Urinary bladder (tissue), 4 donors: ENCODE measurements at places on chromosomes 4 and X. TPM values are rescaled to one million over a fixed set of nuclear protein-coding genes. Genes with fewer than 3 reads are reported as not detected.

GRCh38 chr4:37860266-37860665 is 30.6 kb upstream of the TBC1D1 start:
- DNase-seq: no peak

DNA sequence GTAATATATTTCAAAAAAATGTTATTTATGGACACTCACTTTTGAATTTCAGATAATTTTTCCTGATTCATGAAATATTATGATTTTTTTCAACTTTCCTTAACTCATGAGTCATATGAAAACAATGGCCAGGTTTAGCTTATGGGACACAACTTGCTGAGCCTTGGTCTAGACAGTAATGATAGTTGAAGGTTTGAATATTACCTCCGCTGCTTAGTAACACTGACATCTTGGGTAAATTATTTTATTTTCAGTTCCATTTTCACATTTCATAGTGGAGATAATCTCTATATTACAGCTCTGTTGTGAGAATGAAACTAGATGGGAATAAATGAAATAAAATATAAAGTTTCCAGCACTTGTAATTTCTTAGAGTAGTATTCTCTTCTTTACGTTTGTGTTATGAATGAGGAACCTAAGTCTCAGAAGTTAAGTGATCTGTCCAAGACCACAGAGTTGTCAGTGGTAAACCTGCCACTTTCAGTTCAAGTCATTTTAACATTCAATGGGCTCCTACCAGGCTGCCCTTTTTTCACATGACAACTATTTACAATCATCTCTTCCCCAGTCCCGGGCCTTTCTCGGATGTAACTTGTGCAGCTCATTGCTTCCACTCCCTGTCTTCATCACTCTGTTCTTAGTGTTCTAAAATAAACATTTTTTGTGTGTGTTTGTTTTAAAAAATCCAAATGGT is 46.8 kb upstream of the GC start:
- DNase-seq: no peak

Gene PRR32
- 1.3 TPM for total RNA-seq

Gene SRP72
- 70.4 TPM for total RNA-seq

Gene CCKAR
- total RNA-seq: 0.26 TPM
